ENCODE measurements at places on chromosomes 11 and 22.

DNA sequence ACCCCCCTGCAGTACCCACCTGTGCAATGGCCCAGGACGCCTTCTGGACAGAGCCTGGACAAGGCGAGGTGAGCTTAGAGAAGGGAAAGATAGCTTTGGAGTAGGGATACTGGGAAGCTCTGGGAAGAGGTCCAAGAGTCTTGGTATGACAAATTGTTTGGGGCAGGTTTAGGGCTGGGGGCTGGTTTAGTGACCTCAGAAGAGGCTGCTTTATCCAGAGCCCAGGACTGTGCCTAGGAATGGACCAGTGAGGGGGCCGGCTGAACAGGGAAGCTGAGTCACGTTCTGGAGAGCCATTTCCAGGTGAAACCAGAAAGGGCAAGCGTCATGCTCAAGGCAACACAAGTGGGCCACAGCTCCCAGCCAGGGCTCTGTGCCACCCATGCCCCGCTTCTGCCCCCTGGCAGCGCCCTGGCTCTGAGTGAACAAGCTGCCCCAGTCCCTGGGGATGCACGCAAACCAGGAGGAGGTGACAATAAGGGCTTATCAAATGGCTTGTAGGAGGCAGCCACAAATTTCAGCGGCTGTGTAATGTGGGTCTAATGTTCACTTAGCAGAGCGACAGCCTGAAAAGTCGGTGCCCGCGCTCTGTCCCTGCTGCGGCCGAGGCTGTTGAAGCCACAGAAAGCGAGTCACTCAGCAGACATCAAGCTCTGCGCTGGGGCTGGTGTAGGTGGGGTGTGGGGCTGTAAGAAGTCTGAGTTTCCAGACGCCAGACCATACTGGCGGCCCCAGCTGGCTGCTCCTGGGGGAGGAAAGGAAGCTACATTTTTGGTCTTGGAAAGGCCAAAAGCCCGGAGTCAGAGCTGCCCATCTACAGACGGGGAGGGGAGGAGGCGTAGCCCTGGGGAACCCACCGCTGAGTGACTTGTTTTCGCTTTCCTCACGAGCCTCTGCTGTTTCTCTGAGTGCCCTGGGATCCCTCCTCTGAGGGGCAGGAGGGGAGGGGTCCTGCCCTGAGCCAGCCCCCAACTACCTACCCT is 18.3 kb upstream of the SYT7 start:
- DNase-seq, result no peak

- no peak for DNase-seq
Measured at GRCh38 chr22:17607891-17608521, 20.5 kb downstream of the ATP6V1E1 start.

DNA sequence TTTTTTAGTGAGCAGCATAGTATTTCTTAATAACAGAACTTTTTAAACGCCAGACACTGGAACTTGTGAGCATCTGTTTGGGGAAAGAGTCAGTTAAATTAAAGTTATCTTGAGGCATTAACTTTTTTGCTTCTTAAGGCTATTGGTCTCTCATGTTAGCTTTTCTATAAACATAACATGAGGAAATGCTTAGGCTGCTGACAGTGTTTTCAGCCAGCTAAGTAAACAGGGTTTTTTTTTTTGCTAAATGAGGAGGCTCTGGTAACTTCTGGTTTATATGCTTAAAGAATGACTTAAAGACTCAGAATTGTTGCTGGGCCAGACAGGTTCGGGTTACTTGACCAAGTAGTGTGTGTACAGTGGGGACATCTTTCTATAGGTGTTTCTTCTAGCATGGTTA is 95.8 kb upstream of the ALKBH3 start:
- DNase-seq, result no peak

DNA sequence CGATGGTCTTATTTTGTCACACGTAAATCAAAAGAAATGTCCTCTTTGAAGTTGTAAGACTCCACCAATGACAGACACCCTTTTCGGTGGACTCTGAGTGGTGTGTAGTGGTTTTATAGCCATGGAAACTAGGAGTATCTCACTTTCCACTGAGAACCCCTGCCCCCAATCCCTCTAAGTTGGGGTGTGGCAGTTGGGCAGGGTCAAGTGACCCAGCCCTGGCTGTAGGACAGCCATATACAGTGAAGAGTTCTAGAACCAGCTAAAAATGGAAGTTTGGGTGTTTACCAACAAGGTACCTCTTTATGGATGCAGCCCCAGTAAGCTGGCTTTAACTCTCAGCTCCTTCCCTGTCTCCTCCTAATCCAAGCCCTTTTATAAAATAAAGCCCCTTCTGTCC is 5.2 kb downstream of the C22orf31 start:
- no peak for DNase-seq

GRCh38 chr11:8026982-8027381 is 39.8 kb downstream of the EIF3F start:
- DNase-seq, result no peak

- DNase-seq, result no peak
Measured at GRCh38 chr11:27621405-27622161, 78.7 kb downstream of the BDNF start.

- no peak for DNase-seq
Measured at GRCh38 chr22:39927544-39927943, 26.7 kb downstream of the GRAP2 start.

- no peak for DNase-seq
Measured at GRCh38 chr11:47207459-47207858, 7.3 kb upstream of the DDB2 start.

GRCh38 chr22:32748509-32748908 is 53.0 kb upstream of the TIMP3 start:
- no peak for DNase-seq

DNA sequence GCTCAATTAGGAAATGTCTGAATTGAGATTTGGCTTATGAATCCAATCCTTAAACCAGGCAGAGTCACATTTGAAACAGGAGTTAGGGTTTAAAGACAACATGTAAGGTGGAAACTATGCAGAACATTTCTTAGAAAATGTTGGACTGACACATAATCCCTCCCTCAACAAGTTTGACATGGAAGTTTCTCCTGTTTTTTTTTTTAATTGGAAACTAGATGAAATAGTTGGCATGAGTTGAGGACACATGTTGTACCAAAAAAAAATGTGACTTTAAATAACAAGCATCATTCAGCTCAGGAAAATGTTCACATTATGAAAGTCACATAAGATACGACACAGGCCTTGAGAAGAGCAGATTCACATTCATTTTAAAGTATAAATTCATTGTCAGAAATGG is 154.9 kb upstream of the DDI1 start:
- no peak for DNase-seq

DNA sequence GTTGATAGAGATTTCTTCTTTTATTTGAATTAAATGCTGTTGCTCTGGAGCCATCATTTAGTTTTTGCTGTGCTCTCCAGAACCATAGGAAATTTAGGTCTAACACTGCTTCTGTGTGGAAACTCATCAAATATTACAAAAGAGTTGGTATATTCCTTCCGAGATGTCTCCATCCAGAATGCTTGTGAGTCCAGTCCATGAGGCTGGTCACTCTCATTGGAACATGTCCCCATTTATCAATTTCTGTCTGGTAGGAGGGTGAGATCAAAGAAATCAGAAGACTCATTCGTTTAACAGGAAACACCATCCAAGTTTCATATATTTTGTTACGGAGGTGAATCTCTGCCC is 52.4 kb upstream of the LMO2 start:
- DNase-seq, result no peak

DNA sequence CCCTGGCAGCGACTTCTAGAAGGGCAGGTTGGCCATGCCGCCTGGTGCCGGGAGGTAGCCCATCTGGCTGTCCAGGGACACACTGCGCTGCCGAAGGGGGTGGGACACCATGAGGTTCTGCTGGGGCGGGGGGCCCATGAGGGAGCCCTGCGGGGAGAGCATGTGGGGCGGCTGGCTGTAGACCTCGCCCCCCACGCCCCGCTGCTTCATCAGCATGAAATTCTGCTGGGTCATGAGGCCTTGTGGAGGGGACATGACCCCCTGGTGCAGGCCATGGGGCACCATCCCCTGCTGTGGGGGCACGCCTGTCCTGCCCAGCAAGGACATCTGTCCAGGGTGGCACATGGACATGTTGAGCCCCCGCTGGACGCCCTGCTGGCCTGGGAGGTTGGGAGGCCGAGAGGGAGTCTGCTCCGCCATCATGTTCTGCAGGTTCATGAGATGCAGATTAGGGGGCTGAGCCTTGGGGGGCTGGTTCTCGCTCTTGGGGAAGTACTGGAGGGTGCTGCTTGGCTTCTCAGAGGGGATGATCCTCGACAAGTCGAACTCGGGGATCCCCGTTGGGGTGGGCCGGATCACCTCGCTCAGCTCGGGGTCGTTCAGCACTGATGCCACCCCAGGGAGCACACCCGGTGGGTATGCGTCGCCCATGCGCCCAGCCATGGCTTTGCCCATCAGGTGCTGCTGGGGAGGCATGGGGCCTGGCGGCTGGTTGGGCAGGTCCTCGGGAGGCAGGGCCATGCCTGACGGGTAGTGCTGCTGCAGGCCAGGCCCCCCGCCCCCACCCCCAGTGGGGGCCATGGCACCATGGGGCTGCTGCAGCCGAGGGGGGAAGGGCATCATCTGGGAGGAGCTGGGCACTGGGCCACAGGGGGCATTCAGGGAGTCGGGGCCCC is 15.0 kb downstream of the CXCR5 start:
- no peak for DNase-seq

DNA sequence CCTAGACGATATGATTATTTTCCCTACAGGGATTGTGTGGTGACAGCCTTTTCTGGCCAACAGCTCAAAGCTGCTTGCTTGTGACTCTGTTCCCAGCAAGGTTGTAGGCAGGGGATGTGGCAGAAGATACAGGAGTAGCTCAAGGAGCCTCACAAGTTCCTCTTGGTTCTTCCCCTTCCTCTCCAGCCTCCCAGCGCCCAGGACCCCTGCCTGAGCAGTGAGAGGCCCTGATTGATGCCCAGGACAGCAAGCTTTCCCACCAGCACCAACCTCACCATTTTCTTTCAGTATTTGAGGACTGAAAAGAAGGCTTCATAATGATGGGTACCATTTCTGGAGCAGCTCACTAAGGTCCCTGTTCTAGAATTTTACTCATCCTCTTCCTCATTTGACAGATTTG is 248.0 kb downstream of the TENM4 start:
- no peak for DNase-seq

GRCh38 chr11:7077101-7077500 is 11.7 kb upstream of the RBMXL2 start:
- DNase-seq, result no peak

DNA sequence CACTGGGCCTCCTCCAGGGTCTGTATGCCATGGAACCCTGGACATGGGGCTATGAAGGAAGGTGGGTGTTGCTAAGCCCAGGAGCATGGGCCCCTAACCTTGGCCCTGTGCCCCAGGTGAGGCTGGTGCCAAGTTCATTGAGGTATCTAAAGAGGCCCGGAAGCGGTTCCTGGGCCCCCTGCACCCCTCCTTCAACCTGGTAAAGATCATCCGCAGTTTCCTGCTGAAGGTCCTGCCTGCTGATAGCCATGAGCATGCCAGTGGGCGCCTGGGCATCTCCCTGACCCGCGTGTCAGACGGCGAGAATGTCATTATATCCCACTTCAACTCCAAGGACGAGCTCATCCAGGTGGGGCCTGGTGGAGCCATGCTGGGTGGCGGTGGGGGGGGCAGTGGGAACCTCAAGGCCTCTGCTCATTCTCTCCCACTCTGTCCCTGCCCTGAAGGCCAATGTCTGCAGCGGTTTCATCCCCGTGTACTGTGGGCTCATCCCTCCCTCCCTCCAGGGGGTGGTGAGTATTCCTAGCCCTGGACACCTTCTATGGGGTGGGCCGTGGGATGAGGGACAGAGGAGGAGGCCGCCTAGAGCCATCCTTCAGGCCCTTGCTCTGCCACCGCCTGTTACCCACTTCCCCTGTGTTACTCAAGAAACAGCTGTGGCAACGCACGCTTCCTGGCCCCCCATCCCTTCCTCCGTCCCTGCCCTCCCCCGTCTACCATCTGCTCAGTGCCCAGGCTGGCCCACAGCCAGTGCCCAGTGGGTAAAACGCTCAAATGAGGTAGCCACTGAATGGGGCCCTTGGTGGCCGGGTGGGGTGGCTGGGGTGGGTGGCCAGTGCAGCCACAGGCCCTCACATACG is 3.0 kb downstream of the PNPLA2 start:
- no peak for DNase-seq

DNA sequence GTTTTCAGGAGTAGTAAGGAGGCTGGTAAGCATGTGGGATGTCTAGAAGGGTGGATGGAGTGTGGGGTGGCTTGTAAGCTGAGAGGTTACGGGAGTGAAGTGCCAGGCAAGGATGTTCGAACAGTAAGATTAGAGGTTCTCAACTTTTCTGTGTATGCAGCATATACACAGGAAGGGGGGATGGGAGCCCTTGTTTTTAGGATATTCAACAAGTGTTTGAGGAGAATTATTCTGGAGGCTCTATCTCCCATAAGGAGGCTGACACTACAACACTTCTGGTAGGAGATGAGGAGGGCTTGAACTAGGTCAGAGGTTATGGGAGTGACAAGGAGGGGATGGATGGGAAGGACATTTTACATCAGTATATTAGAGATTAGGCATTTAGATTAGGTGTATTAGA is 109.5 kb downstream of the TEAD1 start:
- no peak for DNase-seq

- no peak for DNase-seq
Measured at GRCh38 chr11:122258446-122259194, 142.6 kb upstream of the BLID start.

- DNase-seq, result no peak
Measured at GRCh38 chr11:80916173-80916798, 1475.5 kb upstream of the TENM4 start.

GRCh38 chr11:6270584-6271246 is 11.1 kb downstream of the CCKBR start:
- no peak for DNase-seq

- DNase-seq, result no peak
Measured at GRCh38 chr22:49426618-49427266, 400.9 kb downstream of the BRD1 start.

GRCh38 chr11:70174547-70175235 is 28.4 kb upstream of the FADD start:
- DNase-seq, result no peak

- DNase-seq, result no peak
Measured at GRCh38 chr11:17353821-17354600, 2.4 kb downstream of the NCR3LG1 start.

GRCh38 chr22:24894998-24895397 is 51.5 kb downstream of the LHFPL7 start:
- DNase-seq, result no peak

DNA sequence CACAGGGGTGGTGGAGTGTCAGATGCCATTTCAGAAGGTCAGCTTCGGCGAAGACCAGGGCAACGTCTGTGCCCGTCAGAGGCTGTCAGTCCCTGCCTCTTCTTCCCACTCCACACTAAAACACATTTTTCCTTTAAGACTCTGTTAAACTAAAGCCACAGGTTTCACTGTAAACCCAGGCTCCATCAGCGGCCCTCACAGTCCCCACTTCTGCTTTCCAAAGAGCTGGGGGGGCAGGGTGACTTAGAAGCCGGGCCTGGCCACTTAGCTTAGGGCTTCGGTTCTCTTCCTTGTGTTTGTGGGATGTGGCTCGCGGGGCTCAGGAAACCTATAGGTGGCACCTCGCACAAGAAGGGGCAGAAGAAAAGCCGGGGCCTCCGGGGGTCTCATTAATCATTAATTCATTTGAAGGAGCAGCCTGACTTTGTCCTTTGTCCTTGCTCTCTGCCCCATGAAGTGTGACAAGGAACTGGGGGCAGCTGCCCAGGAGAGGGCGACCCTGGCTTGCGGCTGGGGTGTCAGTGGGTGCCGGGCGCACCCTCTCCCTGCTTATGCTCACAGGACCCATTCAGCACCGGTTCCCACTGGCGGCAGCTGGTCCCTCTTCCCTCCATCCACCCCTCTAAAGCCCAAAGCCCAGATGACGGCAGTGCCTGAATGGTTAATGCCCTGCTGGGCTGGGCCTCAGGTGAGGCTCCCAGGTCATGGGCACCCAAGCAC is 4.1 kb downstream of the SLC25A45 start:
- no peak for DNase-seq

Data from stimulated activated CD4-positive, alpha-beta T cell treated with anti-CD3 and anti-CD28 coated beads, Interleukin-2, amount 100 ng/mL, for 48 hours (primary cell).